Stimulated activated CD4-positive, alpha-beta T cell treated with anti-CD3 and anti-CD28 coated beads, Interleukin-1b, Interleukin-23, amount 100 ng/mL, for 24 hours (primary cell): ENCODE measurements at places on chromosomes 12 and 14.

- DNase-seq, result no peak
These were observed 22.1 kb downstream of the OR10P1 start for GRCh38 chr12:55658635-55659391.

DNA sequence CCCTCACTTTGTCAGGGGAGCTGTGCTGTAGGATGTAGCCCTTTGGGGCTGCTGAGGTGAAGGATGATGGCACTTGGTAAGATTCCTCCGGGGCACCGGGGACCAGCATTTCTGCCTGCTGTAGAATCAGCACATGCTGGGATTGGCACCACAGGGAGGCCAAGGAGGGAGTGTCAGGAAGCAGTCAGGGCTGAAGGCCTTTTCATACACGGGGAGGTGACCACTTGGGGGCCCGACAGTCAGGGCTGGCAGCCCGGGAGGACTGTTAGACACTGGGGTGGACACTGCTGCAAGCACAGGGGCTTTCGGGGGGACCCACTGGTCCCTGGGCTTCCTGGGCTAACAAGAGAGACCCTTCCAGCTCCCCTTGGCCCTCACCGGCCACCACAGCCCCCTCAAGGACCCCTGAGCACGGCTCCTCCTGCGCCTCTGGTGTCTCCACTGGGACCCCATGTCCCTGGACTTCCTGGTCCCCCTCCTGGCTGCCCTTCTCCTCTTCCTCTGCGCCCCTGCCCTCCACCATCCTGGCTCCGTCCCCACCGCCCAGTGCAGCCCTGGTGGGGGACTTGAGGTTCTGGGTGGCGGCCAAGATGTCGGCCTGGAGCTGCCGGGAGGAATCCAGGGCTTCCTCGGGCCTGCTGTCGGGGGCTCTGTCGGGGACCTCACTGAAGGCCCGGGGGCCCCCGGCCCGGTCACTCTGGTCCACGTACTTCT, 6.5 kb downstream of the TMEM119 start:
- DNase-seq, result no peak

- no peak for DNase-seq
These were observed 1.2 kb downstream of the SSTR1 start for GRCh38 chr14:38208618-38209562.

DNA sequence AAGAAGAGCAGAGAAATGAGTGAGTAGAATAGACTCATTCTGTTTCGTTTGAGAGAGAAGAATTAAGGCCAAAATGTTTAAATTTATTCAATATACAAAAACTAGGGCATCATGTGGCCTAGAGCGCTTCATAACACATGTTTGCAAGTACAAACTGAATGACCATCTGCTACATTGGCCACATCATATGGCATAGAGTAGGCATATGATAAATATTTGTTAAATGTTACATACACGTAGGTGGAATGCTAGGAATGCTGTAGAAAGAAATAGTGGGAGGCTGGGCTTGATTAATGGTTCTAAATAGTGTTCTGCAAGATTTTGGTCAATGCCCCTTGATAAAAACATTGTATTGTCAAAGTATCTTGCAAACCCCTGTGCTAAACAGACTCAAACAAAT, 10.8 kb downstream of the MGP start:
- no peak for DNase-seq

DNA sequence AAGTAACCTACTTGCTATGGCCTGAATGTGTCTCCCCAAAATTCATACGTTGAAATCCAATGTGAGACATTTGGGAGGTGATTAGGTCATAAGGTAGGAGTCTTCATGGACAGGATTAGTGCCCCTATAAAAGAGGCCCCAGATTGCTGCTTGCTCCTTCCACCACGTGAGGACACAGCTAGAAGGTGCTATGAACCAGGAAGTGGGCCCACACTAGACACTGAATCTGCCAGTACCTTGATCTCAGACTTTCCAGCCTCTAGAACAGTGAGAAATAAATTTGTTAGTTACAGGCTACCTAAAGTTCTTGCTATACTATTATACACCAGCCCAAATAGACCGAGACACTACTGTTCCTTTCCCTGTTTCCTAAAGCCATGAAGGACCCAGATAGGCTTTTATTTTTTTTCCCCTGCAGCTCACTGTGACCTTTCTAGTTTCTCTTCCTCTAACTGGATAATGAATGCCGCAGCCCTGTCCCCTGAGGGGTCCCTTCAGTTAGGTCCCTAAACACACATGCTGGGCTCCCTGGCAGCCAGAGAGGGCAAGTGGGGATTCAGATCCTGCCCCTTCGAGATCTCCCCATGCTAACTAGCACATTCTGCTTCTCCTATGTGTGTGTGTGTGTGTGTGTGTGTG, 19.3 kb downstream of the SLC25A3 start:
- DNase-seq, result no peak

GRCh38 chr12:93664573-93665138, 12.5 kb upstream of the CRADD start:
- DNase-seq, result no peak

GRCh38 chr14:21112255-21112654, 11.4 kb downstream of the TMEM253 start:
- DNase-seq, result no peak

GRCh38 chr12:8054816-8055215, 11.3 kb downstream of the C3AR1 start:
- DNase-seq, result no peak

GRCh38 chr12:43008953-43009845, 419.7 kb upstream of the PRICKLE1 start:
- no peak for DNase-seq

- DNase-seq, result no peak
These were observed 67.7 kb downstream of the PRKCH start for GRCh38 chr14:61388976-61389576.

GRCh38 chr14:35405304-35405996, 901 bp upstream of the NFKBIA start:
- no peak for DNase-seq
